Cerebellar nuclear complex (tissue), 1 donor: ENCODE measurements at places on chromosomes 6 and 20.

DNA sequence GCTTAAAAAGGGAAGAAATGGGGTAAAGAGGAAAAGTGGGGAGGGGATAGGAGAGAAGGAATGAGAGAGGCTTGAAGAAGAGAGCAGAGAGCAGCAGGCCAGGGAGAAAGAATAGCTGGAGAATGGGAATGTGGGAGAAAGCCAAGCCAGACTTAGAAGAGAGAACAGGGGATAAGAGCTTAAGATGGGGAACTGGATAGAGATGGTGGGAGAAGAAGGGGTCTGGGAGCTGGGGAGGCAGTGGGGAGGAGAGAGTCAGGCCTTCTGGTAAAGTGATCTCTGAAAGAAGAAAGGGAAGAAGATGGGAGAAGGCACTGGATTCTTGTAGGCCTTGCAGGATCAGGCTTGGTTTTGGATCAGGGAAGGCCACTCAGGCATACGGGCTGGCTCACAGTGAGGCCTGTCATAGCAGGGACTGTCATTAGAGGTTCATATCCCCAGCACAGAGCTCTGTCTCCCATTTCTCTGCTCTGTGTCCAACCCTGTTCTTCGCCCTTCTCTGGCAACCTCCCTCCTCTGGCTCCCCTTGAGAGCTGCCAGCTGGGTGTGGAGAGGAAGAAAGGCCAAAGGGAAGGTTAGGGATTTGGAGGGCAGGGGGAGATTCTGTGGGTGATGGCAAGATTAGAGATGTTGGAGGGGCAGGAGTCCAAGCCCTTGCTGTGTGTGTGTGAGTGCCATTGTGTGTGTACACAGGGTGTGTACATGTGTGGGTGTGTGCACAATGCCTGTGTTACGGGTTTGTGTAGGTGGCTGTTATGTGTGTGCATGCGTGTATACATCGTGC is 9.3 kb downstream of the SYNGAP1 start:
- no peak for DNase-seq

GRCh38 chr6:119322034-119322433 is 27.5 kb downstream of the MAN1A1 start:
- no peak for DNase-seq

GRCh38 chr6:146357578-146358430 is 185.8 kb upstream of the RAB32 start:
- DNase-seq, result no peak

GRCh38 chr6:35368038-35368887 is 25.9 kb downstream of the PPARD start:
- DNase-seq, result no peak

GRCh38 chr6:115945306-115945705 is 115.4 kb downstream of the FRK start:
- DNase-seq, result no peak

GRCh38 chr6:37696841-37697662 is 631 bp downstream of the MDGA1 start:
- no peak for DNase-seq

DNA sequence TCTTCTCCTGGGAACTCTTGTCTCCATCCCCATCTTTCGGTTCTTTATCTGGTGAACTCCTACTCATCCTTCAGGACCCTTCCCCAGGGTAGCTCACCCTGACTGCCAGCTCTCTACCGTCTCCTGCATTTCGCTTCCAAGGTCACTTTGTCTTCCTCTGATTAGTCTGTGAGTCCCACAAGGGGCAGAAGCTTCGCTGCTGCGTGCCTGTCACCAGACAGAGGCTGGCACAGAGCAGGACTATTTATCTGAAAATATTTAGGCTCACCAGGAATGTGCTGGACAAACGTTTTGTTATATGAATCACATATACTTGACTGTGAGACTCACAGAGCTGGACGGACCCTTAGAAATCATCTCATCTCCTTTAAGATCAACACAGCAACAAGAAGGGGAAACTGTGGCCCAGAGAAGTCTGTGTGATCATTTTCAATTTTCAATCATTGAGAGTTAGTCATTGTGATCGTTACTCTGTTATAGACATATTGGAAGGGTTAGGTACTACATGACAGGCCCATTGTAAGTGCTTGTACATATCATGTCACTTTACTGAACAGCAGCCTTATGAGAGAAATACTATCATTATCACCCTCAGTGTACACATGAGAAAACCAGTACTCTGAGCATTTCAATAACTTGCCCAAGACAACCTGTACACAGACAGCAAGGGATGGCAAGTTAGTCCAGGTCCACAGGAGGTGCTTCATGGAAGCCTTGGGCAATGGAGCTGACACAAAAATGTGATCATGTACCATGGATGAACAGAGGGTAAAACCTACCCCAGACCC is 51.4 kb downstream of the JPH2 start:
- DNase-seq, result no peak

- DNase-seq, result no peak
These were observed 56.6 kb downstream of the MAFB start for GRCh38 chr20:40632346-40632976.

DNA sequence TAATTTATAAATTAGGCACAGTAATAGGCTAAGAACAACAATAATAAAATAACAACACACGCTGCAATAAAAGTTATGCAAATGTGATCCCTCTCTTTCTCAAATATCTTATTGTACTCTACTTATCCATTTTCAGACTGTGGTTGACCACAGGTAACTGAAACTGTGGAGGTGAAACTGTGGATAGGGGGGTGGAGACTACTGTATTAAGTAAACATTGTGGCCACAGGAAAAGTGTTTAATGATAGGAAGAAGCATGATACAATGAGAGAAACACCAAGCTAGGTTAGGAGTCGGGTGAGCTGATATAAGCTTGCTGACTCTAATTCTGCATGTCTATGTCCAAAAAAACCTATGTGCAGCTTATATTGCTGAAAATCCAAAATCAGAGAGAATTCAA is 23.0 kb downstream of the NHLRC1 start:
- DNase-seq, result no peak

- no peak for DNase-seq
These were observed 116.3 kb upstream of the SLC2A12 start for GRCh38 chr6:134168590-134169208.

GRCh38 chr6:118755941-118756646 is 104.7 kb upstream of the CEP85L start:
- DNase-seq, result no peak

GRCh38 chr20:13809373-13809772 is 24.5 kb downstream of the NDUFAF5 start:
- DNase-seq, result no peak
